ENCODE measurements at places on chromosomes 6 and 20. TPM values are rescaled to one million over a fixed set of nuclear protein-coding genes. Genes with fewer than 3 reads are reported as not detected.

The FAM83B gene
- 0.20 TPM for total RNA-seq

GRCh38 chr6:52995913-52996645 lies 995 bp upstream of the GSTA4 start:
- peak; percentile 91 for DNase-seq

The PRND gene
- total RNA-seq: not detected

DNA sequence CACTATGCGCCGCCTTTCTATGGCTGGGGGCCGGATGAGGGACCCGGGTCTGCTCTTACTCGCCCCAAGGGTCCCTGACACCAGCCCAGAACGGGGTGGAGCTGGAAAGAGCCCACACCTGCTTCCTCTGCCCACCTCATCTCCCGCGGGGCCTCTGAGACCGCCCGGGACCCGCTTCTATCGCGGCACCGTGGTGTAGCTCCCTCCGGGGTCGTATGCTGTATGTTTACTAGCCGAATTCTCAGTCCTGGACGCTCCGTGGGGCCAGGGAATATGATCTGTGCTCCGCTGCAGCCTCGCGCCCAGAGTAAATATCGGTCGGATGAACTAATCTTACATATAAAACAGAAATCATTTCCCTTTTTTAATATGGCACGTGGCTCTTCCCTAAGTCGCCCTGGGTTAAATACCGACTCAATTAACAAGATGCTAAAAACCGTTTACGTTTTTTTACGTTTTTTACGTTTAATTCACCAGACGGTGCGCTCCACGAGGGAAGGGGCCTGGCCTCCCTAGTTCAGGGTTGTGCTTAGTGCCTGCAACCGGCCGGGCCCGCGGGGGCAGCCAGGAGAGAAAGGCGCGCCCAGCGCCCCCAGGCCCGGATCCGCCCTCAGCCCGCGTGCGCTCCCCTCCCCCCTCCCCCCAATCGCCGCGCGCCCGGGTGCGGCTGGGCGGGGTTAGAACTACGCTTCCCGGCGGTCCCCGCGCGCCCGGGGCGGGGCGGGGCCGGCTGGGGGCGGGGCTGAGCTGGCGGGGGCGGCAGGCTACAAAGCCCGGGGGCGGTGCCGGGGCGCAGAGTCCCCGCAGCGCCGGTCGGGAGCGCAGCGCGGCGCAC lies at the start of gene RBM38:
Gene RBM38 (plus strand): TSS at position 793 of the 835 bp plus-strand sequence. CDS start 186 bp downstream, outside the sequence.
- DNase-seq: peak; percentile 47

- DNase-seq: no peak
These were observed 50.7 kb downstream of the TRERF1 start for GRCh38 chr6:42400886-42401612.

The PSORS1C2 gene
- not detected for total RNA-seq

The HCRTR2 gene
- not detected for total RNA-seq

DNA sequence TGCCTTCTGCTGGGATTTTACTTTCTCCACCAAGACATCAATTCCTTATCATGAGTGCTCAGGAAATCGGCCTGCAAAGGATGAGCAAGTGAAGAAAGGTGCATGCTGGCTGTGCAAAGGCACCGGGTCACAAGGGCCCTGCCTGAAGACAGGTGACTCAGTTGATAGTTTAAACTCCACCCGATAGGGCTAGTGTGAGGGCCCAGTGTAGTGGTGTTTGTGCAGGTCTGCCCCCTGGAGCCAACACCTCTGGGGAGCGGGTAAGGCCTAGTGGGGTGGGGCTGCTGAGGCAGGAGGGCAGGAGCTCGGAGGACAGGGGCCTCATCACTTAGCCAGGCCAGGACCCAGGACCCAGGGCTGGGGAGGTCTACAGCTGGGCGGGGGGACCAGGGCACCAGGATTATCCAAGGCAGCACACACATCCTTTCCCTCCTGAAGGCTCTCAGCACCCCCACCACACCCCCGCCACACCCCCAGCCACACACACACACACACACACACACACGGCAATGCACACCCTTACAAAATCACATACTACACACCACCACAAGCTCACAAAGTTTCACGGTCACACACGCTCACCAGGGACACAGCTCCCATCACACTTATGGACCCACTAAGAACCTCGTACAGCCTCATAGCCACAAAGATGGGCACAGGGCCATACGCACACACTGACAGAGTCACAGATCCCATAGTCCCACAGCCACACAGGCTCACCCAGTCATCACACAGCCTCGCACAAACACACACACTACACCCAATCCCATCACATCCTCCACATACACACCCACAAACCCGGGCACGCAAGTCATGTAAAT lies 75.4 kb downstream of the GRM4 start:
- peak; percentile 21 for DNase-seq

DNA sequence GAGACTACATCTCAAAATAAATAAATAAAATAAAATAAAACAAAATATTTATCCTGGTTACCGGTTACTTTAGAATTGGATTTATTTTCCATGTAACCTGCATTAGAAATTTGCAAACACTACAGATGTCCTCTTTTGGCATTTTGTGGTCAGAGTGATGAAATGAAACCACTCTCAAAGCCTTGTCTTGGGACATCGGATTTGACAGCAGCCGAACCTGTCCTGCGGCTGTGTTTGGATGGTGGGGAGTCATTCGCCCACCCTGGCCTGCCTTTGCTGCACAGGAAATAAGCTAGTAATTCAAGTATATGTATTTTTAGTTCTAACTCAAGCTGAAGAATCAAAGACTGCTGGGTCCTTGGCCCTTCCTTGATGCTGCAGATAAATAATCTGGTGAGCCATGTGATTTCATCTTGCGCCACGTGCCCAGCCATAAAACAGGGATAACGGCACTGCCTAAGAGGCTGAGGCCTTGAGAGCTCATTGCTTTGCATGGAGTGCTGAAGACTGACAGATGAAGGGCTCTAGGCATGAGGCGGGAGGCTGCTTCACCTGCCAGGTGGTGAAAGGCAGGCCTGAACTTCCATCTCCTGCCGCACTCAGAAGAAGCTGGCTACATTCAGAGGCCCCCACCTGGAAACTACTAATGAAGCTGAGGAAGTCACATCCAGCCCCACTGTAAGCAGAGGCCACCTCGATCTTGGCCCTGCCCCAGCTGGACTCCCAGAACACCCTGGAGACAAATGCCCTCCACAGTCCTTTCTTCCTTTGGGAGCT lies 76.9 kb downstream of the NOL4L start:
- no peak for DNase-seq
